ENCODE measurements at places on chromosomes 6 and 20. TPM values are rescaled to one million over a fixed set of nuclear protein-coding genes. Genes with fewer than 3 reads are reported as not detected.

The AKAP7 gene
- polyA plus RNA-seq = 4.2 TPM

The LTB gene
- polyA plus RNA-seq = 9.8 TPM

DNA sequence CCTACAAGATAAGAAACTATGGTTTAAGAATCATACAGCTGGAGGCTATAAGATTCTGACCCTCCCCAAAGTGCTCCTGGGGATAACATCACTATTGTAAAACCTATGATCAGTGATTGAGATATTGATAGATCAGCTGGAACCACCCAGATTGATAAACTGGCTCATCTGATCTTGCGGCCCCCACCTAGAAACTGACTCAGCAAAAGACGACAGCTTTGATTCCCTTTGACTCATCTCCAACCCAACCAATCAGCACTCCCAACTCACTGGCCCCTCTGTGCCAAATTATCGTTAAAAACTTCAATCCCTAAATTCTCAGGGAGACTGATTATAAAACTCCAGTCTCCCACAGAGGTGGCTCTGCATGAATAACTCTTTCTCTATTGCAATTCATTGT lies 106.4 kb downstream of the SCP2D1 start:
- H3K4me1 ChIP-seq = no peaks in the 10 kb centered on the region
- no peaks in the 10 kb centered on the region for H3K36me3 ChIP-seq
- H3K27ac ChIP-seq = no peak overlapping the region
- no peak overlapping the region for H3K4me3 ChIP-seq
- no peak for DNase-seq

- H3K4me1 ChIP-seq = no peaks in the 10 kb centered on the region
- no peak overlapping the region for H3K4me3 ChIP-seq
- no peak overlapping the region for H3K27ac ChIP-seq
- no peaks in the 10 kb centered on the region for H3K36me3 ChIP-seq
- DNase-seq = no peak
Observed at GRCh38 chr20:50615407-50615806, 75.9 kb downstream of the RIPOR3 start.

DNA sequence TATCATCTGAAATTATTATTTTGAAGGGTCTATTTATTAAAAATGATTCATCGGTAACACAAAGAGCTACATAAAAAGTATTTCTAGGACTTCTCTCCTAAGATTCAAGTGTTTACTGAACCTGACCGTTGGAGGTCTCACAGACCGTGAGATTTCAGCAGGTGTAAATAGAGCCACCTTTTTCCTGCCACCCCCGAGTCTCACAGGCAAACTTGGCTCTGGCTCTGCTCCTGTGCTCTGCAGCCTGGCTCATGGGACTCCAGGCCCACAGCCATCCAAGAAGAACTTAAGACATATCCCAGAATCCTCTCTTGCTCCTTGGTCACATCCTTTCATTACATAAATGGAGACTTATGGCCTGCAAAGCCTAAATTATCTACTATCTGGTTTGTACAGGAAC lies 67.8 kb upstream of the AGPAT4 start:
- no peak overlapping the region for H3K4me3 ChIP-seq
- H3K27ac ChIP-seq = no peak overlapping the region
- H3K4me1 ChIP-seq = no peaks in the 10 kb centered on the region

The HCRTR2 gene
- polyA plus RNA-seq = not detected

- no peak for DNase-seq
- no peaks in the 10 kb centered on the region for H3K36me3 ChIP-seq
- H3K27me3 ChIP-seq = no peaks in the 10 kb centered on the region
- no peak overlapping the region for H3K27ac ChIP-seq
Observed at GRCh38 chr6:20841806-20842205, 307.5 kb downstream of the CDKAL1 start.

DNA sequence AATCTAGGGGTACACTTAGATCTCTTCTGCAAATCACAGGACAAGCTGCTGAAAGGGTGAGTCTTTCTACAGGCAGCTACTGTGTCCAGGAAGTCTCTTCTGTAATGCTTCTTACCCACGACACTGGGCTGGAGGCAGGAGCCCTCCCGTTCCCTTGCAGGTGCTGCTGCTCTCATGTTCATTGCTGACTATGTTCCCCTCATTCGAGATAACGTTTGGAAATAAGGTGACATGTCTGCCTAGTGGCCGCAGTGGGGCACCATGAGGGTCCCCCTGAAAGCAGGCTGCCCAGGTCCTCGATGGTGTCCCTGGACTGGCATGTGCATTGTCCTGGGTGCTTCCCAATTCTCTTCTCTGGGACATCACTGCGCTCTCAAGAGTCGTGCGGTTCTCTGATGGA lies 74.7 kb downstream of the SYNJ2 start:
- H3K27me3 ChIP-seq = no peaks in the 10 kb centered on the region
- H3K36me3 ChIP-seq = no peaks in the 10 kb centered on the region
- peaks cover 11% of the 10 kb centered on the region for H3K4me1 ChIP-seq
- no peak overlapping the region for H3K4me3 ChIP-seq

The GPLD1 gene
- polyA plus RNA-seq = 1.1 TPM

DNA sequence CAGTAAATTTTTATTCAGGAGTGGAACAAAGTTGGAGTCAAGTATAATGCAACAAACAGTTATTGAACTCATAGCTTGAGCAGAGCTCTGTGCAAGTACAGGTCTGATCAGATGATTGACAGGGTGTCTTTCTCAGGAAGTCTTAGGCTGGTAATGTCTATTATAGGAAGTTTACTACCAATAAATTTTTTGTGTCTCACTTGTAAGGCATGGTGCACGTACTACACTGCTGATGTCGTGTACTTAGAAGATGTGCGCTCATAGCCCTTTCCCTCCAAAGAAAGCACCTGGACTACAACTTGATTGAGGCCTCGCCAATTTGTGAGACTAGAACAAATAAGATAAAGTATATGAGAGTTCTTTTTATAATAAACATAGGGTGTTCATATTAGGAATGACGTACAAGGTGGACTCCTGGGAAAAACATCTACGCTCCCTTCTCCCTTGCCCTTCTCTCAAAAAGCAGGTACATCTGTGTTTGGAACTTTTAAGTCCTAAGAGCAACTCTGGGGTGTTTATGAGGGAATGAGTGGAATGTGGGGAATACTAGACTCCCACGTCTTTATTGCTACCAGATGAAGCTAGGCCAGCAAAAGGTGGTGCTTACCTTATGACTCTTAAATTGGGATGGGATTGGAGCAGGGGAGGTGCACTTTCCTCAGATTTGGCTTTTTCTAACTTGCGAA lies 1.5 kb downstream of the NDUFAF5 start:
- peak overlapping the region; percentile 35 for H3K27ac ChIP-seq
- H3K36me3 ChIP-seq = peaks cover 5% of the 10 kb centered on the region
- no peak for DNase-seq
- no peak overlapping the region for H3K4me3 ChIP-seq
- H3K4me1 ChIP-seq = peaks cover 5% of the 10 kb centered on the region
- H3K27me3 ChIP-seq = no peaks in the 10 kb centered on the region

DNA sequence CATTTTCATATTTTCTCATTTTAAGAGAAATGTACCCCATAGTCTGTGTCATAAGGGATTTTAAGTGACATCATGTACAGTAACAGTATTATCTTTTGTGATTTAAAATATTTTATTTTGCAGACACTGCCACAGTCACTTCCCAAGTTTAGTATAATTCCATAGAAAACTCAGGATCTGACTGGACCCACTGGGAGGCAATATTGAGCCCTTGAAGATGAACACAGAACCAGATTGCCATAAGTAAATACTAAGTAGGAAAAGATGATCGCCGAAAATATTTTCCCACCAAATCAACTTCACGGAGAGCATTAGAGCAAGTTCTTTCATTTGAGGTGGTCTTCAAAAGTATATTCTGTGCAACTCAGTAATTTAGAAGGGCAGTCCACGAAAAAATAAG lies 17.6 kb upstream of the PKHD1 start:
- H3K27ac ChIP-seq = no peak overlapping the region
- no peak overlapping the region for H3K4me3 ChIP-seq
- H3K36me3 ChIP-seq = no peaks in the 10 kb centered on the region
- H3K27me3 ChIP-seq = no peaks in the 10 kb centered on the region
- H3K4me1 ChIP-seq = no peaks in the 10 kb centered on the region

The EYA2 gene
- polyA plus RNA-seq = 2.0 TPM

The MEI4 gene
- not detected for polyA plus RNA-seq

DNA sequence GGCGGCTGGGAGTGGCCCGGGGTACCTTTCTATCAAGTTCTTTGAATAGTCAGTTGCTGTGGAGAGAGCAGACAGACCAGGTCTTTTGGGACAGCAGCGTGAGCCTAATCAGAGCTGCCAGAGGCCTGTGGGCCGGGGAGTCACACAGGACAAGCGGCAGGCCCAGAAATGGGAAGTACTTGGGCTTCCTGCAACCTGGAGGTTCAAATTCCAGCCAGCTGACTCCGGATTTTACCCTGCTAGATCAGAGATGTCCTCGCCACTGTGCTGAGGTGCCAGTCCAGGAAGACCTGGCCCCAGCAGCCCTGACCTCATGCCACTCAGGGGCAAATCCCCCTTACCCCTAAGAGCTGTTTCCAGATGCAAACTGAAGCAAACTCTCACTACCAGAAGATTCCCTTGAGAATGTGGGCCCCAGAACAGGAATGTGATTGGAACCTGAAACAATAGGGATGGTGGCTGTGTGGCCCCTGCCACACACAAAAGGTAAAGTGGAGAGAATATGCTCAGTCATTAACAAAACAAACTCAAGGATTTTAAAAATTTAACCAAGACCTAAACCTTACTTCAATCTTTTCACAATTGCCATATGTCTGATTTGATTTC lies 9.7 kb downstream of the BEND3 start:
- no peaks in the 10 kb centered on the region for H3K27me3 ChIP-seq
- DNase-seq = no peak
- H3K27ac ChIP-seq = no peak overlapping the region
- no peaks in the 10 kb centered on the region for H3K4me1 ChIP-seq
- no peak overlapping the region for H3K4me3 ChIP-seq

DNA sequence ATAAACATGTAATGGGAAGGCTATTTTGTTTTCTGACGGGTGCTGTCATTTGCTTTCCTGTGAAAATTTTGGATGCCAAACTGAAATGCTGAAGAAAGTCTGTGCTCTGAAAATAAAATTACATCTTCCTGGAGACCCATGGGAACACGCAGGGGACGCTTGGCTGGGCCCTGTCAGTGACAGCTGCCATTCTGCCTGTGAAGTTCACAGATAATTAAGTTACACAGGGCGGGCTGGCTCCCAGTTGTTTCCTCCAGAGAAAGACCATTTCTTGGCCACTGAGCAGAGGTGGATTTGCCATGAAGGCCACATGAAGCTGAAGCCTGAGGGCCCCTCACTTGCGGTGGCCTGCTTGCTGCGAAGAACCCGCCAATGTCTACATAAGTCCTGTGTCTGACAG lies 93.5 kb downstream of the TMEM170B start:
- no peak overlapping the region for H3K27ac ChIP-seq
- no peak overlapping the region for H3K4me3 ChIP-seq
- no peak for DNase-seq
- H3K4me1 ChIP-seq = peaks cover 25% of the 10 kb centered on the region
- no peaks in the 10 kb centered on the region for H3K27me3 ChIP-seq
- no peaks in the 10 kb centered on the region for H3K36me3 ChIP-seq

The C2 gene
- 69.1 TPM for polyA plus RNA-seq

- H3K4me3 ChIP-seq = no peak overlapping the region
- no peaks in the 10 kb centered on the region for H3K27me3 ChIP-seq
- no peaks in the 10 kb centered on the region for H3K36me3 ChIP-seq
- DNase-seq = no peak
Observed at GRCh38 chr6:63819831-63820230, 184.2 kb downstream of the PHF3 start.

DNA sequence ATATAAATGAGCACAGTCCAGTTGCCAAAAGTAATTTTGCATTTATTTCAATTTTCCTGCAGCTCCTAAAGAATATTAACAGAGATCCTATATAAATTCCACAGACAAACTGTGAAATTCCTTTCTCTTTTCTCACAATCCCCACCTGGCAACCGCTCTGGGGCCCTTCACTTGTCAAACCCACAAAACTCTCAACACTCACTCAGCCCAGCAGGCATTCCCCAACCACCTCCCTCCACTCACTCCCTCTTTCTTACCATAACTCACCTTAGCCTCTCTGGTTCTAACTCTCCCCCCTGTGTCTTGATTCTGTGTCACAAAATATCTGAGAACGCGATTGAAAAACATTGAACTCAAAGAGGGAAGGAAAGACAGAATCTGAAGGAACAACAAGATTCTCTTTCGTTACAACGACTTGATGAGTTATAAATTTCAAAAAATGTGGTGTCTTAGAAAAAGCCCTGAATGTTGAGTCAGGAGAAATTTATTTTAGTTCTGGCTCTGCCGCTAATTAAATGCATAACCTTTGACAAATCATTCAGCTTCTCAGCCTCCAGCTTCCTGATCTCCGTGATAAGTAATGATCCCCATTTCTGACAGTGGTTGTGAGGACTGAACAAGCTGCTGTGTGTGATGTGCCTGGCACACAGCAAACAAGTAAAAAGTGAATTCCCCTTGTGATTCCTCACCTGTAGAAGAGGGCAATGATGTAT lies 87.9 kb downstream of the UNC5CL start:
- H3K4me1 ChIP-seq = no peaks in the 10 kb centered on the region
- peak; percentile 18 for DNase-seq
- no peak overlapping the region for H3K4me3 ChIP-seq
- no peaks in the 10 kb centered on the region for H3K36me3 ChIP-seq

The PREP gene
- polyA plus RNA-seq = 20.3 TPM

- no peaks in the 10 kb centered on the region for H3K36me3 ChIP-seq
- H3K4me1 ChIP-seq = no peaks in the 10 kb centered on the region
- H3K27ac ChIP-seq = no peak overlapping the region
- H3K27me3 ChIP-seq = no peaks in the 10 kb centered on the region
- no peak for DNase-seq
Observed at GRCh38 chr6:1039746-1040145, 272.2 kb upstream of the FOXQ1 start.

The BRPF3 gene
- 7.8 TPM for polyA plus RNA-seq

DNA sequence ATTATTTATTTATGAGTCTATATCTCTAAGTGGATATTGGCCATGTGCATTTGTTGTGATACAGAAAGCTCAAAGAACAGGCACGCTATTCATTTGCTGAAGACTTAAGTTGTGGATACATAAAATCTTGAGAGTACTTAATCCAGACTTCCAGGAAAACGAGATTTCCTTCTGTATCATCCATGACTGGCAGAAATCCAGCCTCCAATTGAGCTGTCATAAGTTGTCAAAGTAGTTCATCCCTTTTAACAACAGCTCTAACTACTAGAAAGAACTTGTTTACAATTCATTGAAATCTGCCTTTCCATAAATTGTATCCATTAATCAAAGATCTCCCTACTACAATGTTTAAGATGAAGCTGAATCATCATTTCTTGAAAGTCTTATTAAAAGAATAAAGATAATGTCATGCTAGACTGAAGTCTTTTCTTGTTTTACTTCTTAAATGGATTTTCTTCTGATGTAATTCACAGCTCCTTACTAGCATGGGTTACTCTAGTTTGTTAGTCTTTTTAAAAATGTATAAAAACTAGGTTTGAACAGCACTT lies 447.3 kb upstream of the CITED2 start:
- no peak overlapping the region for H3K27ac ChIP-seq
- DNase-seq = no peak
- H3K36me3 ChIP-seq = no peaks in the 10 kb centered on the region
- H3K4me1 ChIP-seq = no peaks in the 10 kb centered on the region
- H3K4me3 ChIP-seq = no peak overlapping the region
- no peaks in the 10 kb centered on the region for H3K27me3 ChIP-seq

- peaks cover 39% of the 10 kb centered on the region for H3K4me1 ChIP-seq
- peak overlapping the region; percentile 91 for H3K27ac ChIP-seq
- peak; percentile 55 for DNase-seq
- peak overlapping the region; percentile 86 for H3K4me3 ChIP-seq
- H3K27me3 ChIP-seq = no peaks in the 10 kb centered on the region
Observed at GRCh38 chr6:43770372-43771209, 580 bp downstream of the VEGFA start.

The RNF144B gene
- polyA plus RNA-seq = 62.1 TPM

The SAPCD1 gene
- 6.3 TPM for polyA plus RNA-seq

Measured in lung (tissue), 17 donors.